ENCODE measurements at places on chromosomes 12 and 14.

DNA sequence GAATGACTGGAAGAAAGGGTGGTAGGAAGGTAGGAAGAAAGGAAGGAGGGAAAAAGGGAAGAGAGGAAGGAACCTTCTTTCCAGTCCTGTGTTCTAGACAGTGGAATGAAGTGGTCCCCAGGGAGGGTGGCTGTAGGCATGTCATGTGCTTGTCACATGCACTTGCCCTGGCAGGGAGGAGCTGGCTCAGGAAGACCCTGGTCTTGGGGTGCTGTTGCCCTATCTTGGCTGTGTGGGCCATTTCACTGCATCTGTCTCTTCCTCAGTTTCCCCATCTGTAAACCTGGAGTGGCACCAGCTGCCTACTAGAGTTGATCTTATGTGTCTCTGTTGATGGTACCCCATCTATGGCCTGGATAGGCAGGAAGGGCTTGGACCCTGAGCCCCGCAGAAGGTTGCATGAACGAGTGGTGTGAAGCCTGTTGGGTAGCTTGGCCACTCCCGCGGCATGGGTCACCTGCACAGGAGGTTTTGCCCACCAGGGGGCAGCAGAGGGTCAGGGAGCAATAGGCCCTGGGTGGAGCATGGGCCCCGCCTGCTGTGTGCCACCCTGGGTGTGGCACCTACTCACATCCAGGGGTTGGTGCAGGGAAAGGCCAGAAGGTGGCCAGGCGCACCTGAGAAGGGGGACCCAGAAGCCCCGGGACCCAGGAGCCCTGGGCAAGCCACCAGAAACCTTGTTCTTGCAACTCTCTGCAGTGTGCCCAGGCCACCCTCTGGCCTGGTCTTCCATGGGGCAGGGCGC lies 25.1 kb downstream of the MEG3 start:
- no peak for DNase-seq

DNA sequence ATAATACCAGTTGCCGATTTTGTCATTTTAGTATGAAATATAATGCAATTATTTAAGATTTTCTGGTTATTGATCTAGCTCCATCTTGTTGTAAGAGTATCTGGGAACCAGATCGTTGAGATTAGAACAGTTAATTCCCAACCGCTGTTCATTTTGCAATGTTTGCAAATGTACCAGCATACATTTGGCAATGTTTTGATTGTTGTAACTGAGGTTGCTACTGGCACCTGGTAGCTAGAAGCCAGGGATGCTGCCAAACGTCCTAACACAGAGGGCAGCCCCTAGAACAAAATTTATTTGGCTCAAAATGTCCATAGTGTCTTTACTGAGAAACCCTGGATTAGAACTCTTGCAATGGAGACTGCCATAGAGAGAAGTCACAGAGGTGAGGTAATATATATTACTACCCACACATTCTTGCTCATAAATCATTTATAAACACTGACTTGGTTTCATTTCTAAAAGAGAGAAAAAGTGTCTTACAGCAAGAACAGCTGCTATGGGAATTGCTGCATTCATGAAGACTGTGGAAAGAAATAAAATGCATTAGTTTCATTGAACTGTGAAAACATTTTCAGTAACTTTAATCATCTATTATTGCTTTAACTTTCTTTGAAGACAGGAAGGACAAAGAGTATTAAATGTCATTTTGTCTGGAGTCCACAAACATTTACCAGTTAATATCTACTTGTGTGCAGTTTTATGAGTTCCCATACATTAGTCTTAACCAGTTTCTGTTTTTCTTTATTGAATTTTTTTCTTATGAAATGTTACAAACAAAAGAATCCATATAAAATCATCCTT lies 46.2 kb downstream of the ABCC9 start:
- no peak for DNase-seq

DNA sequence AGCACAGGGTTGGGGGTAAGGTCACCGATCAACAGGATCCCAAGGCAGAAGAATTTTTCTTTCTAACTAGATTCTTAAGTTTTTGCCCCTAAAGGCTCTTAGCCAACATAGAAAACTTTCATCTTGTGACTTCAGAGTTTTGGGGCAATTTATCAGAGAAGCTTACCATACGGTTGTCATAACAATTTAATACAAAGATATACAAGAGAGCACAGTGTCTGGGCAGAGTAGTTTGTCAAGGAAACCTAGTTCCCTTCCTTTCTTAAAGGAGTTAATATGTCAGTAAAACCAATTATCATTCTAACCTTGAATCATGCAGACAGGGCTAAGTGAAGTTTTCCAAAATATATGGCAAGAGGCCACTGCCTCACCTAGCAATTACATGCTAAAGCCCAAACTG lies 18.4 kb downstream of the NR2C1 start:
- DNase-seq: no peak

DNA sequence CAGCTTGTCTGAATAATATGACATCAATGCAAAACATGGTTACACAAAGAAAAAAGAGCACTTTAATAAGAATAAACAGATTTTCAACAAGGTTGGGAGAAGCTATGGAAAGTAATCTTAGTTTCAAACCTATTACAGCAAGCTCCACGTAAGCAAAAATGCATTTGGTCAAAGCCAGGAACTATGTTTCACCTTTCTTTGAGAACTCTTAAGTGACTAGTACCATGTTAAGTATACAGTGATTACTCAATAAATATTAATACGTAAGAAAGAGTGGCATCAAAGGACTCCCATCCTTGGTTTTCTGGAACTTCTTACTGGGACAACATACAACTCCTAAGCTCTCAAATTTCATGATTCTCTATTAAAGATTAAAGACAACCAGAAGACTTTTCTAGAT lies 80.7 kb downstream of the ABCC9 start:
- no peak for DNase-seq

DNA sequence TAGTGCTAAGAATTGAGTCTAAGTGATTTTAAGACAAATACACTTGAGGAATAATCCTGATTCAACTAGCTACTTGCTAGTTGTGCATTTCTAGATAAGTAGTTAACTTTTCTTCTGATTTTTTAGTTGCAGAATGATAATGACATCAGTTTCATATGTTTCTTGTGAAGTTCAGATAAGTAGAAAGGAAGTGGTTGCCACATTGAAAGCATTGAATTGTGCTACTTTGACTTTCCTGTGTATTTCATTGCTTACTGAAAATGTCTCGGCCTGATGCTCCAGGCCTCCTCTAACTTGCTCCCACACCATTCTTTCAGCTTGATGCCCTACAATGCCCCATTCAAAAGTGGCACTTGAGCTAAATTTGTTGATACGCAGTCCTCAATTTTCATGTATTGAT lies 980.0 kb downstream of the TMTC2 start:
- DNase-seq: no peak

DNA sequence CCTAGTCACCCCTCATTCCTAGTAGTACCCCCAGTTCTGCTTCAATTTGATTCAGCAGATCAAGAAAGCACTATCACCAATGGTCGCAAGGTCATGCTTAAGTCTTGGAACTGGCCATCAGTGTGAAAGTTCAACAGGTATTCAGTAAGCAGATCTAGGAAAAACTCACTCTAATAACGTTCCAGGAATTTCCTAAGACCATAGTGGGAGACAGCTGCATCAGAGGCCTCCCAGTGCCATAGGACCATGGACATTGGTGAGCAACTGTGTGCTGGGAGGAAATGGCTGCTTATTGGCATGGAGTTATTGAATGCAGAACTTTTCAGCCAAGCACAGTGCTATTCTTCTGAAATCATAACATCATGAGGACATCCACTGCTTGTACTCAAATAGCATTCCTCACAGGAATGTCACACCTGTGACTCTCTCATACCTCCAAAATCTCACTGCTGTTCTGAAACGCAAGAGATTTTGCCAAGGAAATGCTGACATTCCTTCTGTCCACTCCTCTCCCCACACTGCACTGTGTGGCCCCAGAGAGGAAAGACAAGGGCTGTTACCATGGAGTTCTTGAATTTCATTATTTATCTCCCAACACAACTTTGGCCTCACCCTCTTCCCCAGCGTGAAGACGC lies 30.9 kb upstream of the MDM2 start:
- DNase-seq: no peak

DNA sequence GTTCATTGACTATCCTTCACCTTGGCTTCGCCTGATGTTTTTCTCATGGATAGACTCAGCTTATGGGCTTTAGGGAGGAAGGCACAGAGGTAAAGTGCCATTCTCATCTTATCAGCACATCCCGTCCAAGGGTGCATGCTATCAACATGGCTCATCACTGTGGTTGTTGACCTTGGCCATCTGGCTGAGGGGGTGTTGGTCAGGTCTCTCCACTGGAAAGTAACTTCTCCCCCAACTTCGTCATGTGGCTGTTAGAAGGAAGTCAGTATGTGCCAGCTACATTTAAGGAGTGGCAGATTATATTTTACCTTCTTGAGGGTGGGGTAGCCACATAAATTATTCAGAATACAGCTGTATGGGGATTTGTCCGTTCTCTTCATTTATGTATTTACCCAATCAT lies 68.9 kb downstream of the EML1 start:
- no peak for DNase-seq

DNA sequence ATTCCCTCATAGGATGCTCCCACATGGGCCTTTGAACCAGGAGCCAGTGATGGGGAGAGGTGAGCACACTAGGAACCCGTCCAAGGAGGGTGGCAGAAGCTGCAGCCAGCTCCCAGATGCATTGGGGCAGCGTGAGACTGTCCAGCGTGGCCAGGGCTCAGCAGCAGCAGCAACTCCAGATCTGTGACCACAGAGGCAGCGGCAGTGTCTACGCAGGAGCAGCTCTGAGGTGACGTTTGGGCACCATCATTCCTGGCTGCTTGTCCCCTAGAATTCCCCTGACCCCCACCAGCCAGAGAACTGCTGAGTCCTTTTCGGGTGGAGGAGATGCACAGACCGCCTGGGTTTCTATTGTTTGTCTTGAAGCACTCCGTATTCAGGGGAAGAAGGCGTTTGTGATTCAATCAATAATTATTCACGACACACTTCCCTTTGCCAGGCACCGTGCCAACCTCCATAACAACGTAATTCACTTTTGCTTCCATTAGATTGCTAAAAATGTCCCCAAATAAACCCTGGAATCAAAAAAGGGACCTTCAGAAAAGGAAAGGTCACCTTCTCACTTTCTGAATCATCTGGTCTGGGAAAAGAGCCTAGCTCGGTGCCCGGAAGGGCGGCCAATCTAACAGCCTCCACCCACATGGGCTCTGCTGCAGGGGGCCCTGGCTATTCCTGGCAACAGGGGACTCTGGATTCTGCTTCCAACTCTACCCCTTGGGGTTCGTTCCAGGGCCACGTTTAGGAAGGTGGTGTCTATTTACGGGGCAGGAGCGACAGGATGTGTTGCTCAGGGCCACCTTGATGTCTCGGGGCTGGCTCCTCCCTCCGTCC lies 11.4 kb upstream of the BDKRB2 start:
- DNase-seq: peak; percentile 59
